ENCODE measurements at places on chromosomes 13 and 19.

DNA sequence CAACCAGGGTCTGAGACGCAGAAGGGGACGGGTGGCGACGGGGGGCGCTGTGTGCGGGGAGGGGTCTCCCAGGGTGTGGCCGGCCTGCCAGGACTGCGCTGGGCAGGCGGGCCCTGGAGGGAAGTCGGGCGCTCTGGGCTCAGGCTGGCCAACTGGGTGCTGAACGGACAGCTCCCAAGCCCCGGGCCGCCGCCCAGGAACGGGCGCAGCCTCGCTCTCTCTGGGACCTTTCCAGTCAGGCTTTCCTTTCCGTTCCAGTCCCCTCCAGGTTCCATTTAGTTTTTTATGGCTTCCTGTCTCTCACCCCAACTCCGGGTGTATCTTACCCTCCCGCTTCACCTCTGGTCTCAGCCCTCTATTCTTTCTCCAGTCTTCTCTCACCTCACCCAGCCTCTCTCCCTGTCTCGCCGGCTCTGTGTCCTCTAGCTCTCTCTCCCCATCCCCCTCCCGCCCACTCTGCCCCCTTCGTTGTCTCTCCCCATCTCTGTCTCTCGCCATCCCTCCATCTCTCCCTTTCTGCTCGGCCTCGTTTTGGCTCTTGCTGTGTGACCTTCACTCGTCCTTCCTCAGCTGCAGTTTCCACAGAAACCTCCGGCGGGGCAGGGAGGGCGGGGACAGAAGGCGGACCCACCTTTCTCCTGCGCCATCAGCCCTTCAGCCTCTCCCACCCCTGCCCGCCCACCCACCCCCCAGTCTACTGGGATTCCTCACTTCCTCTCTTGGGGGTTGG lies 3.3 kb upstream of the ATP1A3 start:
- DNase-seq: no peak

DNA sequence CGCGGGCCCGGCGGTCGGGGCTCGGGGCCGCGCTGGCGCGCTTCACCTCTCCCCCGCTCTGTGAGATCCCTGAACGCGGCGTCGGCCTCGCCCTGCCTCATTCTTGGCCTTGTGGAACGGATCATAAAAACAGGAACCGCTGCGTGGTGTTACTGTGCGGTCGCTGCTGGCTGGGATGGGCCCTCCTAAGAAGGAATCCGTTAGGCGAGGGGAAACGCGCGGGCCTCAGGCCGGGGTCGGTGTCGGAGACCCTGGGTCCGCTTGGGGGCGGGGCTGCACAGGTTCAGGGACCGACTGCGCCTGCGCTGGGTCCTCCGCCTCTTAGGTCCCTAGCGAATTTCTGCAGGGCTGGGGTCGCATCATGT lies 381 bp downstream of the CKAP2 start:
- DNase-seq: peak; percentile 71

GRCh38 chr13:26186995-26187394 lies 35.1 kb downstream of the RNF6 start:
- no peak for DNase-seq

GRCh38 chr19:46951171-46951986 lies 68.3 kb upstream of the NPAS1 start:
- DNase-seq: no peak

GRCh38 chr19:8212212-8212611 lies 3.0 kb downstream of the CERS4 start:
- DNase-seq: no peak

DNA sequence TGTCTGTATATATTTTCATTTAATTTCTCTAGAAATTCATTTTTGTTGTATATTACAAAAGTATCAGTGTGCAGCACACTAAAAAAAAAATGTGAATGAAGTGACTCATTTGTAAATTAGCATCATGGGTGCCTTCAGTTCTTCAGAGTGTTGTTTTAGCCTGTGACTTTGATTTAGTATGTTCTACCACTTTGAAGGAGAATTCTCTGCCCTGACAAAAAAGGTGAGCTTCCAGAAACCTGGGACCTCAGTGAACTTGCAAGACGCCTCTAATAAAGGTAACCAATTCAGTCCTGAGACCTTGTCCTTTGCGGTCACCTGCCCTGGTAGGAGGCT lies 2.4 kb downstream of the METTL21C start:
- DNase-seq: no peak

- DNase-seq: no peak
These were observed 4.5 kb downstream of the ABHD17A start for GRCh38 chr19:1880611-1881392.

DNA sequence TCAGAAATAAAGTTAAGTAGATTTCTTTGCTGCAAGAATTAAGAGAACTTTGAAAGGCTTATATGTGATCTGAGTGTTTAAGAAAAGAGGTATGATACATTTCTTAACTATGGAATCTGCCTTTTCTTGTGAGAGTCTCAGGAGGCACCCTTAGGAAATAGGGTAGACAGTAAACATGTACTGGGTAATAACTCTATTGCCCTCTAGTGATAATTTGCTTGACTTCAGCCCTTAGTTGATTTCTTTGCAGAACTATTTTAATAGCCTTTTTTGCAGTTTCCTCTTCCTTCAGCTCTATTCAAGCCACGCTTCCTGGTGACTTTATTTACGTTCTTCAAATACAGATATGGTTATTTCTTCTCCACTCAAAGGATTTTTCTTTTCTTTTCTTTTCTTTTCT lies 37.0 kb upstream of the CCNA1 start:
- no peak for DNase-seq

GRCh38 chr13:29496241-29496712 lies 99.2 kb downstream of the SLC7A1 start:
- no peak for DNase-seq

DNA sequence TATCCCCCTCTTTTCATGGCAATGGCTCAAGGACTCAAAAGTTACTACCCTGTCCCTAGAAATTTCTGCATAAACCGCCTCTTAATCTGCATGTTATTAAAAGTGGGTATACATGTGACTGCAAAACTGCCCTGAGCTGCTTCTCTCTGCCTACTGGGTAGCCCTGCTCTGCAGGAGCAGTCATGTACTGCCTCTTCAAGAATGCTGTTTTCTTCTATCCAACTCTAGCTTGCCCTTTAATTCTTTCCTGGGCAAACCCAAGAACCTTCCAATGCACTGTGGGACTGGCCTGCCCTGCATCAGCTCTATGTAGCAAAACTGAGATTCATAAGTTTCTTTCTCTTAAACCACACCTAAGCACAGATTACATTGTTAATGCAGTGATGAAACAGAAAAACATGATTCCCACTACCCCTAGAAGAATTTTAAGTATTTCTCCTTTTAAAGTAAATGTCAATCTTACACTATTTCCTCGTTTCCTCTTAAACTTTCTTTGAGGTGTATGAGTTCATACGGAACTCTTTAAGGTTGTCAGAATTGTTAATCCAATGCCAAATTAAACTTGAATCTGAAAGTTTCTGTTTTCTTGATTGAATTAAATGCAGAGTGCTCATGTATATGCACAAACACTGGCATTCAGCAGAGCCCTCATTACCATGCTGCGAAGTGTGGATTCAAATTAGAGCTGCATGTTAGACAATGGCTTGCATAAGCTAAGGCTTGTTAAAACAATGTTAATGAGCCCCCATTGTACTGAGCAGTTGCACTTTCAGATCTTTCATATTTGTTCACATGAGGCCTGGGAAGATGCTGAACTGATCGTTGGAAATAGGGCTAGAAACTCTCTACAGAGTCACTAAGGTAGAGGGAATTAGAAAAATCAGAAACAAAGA lies 669.9 kb upstream of the PCDH20 start:
- no peak for DNase-seq

GRCh38 chr13:106814463-106814862 lies 246.5 kb upstream of the ARGLU1 start:
- DNase-seq: no peak

DNA sequence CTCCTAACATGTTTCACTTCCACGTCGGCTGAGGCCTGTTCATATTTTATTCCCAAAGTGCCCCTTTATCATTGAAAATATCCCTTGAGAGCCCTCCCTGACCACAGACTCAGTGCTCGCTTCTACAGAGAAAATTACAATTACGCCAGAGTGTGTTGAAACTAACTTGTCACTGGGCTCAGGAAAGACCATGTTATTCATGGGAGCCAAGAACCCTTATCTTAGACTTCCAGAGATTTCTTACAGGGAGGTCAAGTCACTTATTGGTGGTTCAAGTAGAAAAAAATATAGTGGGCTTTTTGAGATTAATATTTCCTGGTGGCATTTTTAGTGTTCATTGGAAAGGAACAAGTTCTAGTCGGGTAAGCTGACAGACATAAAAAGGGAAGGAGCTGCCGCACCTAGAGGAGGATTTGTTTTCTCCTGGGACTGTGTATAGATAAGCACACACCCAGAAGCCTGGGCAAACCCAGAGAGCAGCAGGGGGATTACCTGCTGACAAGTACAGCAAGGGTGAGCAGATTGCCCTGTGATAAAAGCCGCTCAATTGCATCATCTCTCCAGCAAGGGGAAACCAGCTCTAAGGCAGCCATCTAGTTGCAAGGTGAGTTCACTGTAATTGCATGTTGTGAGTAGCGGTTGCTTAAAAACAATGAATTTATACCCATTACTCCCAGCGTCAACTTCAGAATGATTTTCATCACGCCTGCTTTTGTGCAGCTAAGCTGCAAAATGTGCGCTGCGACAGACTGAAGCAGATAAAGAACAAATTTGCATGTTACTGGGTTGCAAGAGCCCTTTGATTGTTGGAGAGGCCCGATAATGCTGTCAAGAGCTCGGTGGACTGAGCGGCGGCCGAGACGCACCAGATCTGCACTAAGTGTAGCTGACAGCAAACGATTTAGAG lies 46.2 kb downstream of the DCT start:
- peak; percentile 27 for DNase-seq

DNA sequence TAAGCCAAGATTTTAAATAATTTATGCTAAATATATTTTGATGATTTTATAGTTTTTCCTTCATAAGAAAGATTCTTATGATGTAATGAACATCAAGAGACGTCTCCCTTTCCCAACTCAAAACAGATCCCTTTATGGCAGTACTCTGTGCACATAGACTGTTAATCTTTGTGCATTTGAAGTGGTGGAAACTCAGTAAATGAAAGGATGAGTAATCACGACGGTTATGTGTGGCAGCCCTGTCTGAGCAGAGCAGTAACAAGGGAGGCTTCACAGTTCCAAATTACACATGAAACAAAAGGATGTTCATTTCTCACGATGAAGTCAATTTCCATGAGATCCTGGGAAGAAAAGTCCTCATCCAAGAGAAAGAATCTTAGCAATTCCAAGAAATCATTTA lies 498.1 kb downstream of the KLF5 start:
- no peak for DNase-seq

- no peak for DNase-seq
These were observed 1145.6 kb upstream of the MIR17HG start for GRCh38 chr13:90201676-90202460.

DNA sequence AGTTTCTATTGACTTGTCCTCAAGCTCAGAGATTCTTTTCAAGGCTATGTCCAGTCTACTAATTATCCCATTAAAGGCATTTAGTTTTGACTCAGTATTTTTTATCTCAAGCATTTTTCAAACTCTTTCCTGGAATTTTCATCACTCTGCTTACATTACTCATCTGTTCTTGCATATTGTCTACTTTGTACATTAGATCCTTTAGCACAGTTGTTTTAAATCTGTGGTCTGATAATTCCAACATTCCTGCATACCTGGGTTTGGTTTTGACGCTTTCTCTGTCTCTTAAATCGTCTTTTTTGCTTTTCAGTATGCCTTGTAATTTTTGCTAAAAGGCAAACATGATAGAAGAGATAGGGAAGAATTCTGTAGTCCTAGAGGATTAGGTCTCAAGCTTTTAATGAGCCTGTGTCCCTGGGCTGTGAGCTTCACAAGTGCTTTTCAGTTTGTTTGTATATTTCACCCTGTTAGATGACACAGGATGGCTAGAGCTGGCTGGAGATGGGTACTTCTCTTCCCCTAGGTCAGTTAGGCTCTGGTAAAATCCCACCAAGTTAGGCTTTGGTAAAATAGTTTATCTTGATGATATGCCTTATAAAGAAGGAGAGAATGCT lies 46.1 kb upstream of the GPC6 start:
- DNase-seq: no peak

DNA sequence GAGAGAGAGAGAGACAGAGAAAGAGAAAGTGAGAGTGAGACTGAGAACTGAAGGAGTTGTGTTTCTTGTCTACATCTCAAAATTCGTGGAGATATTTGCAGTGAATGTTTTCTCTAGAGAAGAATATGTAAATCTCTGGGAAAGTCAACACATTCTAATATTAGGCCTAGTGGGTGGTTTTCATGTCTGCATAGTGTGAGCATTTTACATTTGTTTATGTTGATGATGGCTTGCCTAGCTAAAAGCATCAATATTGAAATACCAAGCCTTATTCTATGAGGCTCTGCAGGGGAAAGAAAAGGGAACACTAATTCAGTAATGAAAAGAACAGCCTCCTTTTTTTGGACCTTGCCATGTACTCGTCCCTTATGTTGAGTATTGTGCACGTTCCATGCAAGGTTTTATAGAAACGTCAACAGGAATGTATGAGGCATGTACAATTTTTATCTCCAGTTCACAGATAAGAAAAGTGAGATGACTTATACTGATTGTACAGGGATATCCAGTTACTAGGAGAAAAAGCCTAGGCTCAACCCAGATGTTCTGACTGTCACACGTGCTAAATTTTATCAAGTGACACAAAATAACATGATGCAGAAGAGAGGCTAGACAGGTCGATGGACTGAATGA lies 1288.9 kb upstream of the SLC10A2 start:
- DNase-seq: no peak

DNA sequence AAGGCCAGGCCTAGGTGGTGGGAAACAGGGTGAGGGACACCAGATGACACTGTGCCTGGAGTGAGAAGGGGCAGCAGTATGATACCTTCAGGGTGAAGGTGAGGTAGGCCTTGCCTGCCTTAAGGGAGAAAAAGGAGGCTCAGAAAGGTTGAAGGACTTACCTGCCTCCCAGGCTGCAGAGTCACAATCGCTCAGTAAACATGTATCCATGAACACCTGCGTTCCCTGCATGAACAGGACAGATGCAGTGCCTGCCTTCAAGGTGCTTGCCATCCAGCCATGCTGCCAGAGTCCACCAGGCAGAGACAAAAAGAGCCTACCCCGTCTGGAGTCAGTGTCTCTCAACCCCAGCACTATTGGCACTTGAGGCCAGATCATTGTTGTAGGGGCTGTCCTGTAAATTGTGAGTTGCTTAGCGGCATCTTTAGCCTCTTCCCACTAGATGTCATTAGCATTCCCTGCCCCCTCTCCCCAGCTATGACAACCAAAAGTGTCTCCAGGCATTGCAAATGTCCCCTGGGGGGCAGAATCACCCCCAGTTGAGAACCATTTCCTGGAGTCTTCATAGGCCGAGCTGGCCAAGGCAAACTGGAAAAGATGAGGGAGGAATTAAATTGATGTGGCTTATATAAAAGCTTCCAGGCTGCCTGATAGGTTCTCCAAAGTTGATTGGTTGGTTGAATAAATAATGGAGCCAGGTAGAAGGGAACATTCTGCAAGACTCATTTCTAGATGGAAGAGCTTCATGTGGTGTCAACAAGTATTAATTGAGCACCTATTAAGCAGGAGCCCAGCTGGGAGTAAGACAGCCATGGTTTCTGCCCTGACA lies 1.7 kb downstream of the MAP3K10 start:
- DNase-seq: no peak

DNA sequence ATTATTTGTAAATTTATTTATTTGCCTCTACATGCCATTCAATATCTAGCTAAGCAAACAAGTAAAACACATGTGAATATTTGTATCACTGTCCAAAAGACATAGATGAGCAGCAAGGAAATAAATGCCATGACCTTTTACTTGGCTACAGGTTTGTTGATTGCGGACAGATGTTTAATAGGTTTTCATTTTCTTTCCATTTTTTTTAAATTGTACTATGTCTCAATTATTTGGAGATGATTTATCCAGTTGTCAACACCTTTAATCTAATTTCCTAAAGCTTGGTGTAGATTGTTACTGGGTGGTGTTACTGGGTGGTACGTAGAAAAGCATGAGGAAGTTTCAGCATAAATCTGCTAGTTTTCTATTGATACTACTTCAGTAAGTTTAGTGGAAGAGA lies 560.6 kb upstream of the SPRY2 start:
- DNase-seq: no peak
